Left forelimb (tissue), 1 donor: ENCODE measurements at places on chromosomes 13 and 19.

DNA sequence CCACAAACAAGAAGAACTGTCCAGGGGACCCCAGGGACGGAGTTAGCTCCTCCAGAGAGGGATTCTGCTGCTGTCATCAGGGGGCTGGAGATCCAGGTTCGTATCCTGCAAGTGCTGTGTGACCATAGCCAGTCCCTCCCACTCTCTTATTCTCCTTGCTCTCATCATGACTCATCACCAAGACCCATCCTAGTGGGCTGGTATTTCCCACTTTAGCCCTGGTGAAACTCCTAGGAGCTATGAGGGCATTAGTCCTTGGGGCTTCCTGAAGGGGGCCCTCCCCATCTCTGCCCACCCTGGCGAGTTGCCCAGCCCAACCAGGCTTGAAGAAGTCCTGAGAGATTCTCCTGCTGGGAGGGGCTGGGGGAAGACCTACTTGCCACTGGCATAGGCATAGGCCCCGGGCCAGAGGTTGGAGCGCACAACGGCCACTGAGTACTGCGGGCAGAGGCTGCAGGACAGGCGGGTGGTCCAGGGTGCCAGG, 7.5 kb upstream of the DMWD start:
- DNase-seq: no peak

DNA sequence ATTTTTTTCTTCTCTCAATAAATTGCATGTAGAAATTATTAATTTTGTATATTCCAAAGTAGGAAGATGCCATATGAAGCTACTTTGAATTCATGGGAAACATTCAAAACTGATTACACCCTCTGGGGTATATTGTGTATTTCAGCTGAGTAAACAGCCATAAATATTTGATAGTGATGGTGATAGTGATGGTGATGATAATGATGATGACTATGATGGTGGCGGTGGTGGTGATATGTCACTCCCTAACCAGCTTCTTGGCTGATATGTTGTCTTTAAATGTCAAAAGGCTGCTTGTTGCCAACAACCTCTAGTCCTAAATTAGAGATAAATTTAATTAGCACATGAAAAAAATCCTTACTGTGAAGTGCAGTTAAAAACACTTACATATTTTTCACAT, 102.0 kb downstream of the LRCH1 start:
- no peak for DNase-seq

DNA sequence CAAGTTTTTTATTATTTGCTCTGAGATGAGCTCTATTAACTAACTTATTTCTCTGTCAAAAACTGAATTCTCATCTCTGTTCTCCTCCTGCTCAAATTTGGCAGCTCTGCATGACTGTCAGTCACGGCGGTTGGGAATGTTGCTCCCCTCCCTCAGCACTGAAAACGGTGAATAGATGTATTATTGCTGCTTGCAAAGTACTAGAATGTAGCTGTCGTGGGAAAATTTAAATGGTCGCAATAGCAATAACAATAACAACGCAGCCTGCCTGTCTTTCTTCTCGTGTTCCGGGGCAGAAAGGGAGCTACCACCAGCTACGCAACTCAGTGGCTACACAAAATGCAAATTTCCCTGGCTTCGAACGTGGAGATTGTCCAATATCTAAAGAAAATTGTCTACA, 125.6 kb upstream of the FRY start:
- no peak for DNase-seq

- peak; percentile 92 for DNase-seq
These were observed at the start of gene PNMA8A for GRCh38 chr19:46471116-46471733. Gene PNMA8A (minus strand): TSS chr19:46471563. CDS start chr19:46471035, 528 bp downstream.

- no peak for DNase-seq
These were observed 58.5 kb downstream of the POSTN start for GRCh38 chr13:37539976-37540605.

GRCh38 chr13:32748305-32748704, 162.1 kb downstream of the PDS5B start:
- no peak for DNase-seq

DNA sequence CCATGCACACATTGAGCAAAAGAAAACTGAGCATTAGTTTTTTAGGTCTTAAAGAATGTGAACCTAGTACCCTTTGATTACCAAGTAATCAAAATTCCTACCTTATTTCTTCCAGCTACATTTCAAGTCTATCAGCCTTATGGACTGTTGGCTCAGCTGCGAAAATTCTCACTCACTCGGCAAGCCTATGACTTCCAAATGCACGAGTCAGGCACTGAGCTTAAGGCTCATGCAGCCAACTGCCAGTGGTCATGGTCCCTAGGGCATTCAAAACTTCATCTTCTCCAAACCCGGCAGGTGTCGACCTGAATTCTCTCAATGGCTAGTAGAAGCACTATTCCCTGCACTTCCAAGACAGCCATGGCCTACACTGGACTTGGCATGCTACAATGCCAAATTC, 41.2 kb downstream of the RUBCNL start:
- DNase-seq: no peak
